ENCODE measurements at places on chromosomes 3 and 15.
A peak's percentile ranks its signal among the peaks of the same experiment; 100 is the strongest.

- DNase-seq = no peak
Observed at GRCh38 chr3:28406241-28406640, 57.6 kb upstream of the AZI2 start.

- DNase-seq = no peak
Observed at GRCh38 chr3:174002543-174002942, 605.0 kb downstream of the NLGN1 start.

- no peak for DNase-seq
Observed at GRCh38 chr3:10173095-10173925, 8.6 kb downstream of the IRAK2 start.

DNA sequence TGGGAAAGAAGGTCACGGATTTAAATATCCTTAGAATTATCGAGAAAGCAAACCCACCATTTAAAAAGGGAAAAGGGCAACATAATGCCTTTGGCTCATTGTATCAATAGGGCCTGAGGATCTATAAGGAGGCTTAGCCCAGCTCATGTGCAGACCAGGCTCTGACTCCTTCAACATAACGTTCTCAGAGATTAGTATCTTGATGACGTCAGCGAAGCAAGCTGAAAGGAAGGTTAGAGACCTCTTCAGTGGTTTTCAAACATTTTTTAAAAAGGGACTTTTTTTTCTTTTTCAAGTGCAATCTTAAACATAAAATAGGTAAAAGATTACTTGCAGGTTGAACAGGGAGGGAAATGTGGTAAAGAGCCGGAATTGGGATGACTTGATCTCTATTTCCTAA lies 463.9 kb upstream of the ADAMTS9 start:
- DNase-seq = no peak

GRCh38 chr3:58106640-58107039 lies 98.4 kb downstream of the FLNB start:
- no peak for DNase-seq

DNA sequence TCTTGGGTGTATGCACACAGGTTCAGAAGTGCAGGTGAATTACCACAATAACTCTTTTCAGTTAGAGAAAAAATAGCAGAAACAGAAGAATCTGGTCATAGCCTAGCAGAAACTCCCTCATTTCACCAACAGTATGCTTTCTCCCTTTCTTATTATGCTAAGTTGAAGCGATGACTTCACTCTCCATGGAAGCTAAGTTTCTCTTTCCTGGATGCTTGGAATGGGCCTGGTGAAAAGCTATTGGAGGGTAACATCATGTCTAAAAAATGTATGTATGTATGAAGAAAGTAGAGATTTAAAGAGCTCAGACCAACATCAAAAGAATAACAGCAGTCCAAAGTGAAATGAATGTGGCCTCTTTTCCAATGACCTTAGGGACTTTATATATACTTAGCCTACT lies 145.5 kb downstream of the TIGIT start:
- no peak for DNase-seq

DNA sequence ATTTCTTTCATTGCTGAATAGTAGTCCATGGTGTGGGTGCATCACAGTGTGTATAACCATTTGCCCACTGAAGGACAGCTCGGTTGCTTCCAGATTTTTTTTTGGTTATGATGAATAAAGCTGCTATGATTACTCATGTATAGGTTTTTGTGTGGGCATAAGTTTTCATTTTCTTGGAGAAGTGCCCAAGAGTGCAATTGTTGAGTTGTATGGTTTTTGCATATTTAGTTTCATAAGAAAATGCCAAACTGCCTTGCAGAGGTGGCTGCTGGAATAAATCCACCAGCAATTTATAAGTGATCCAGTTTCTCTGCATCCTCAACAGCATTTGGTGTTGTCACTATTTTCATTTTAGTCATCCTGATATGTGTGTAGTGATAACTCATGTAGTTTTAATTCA lies 8.4 kb upstream of the SPESP1 start:
- no peak for DNase-seq

DNA sequence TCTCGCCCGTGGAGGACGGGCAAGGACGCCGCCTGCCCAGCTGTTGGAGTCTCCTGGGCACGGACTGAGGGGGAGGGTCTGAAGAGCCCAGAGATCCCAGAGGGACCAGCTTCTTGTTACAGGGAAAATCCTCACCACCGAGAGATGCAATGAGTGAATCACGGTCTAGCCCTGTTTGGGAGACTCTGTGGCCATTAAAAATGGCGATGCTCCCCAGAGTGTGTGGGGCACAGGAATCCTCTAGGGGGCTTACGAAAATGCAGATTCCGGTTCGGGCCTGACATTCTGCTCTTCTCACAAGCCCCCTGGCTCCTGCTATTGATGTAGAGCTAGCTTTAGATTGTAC lies 35.5 kb upstream of the EPHB3 start:
- no peak for DNase-seq

DNA sequence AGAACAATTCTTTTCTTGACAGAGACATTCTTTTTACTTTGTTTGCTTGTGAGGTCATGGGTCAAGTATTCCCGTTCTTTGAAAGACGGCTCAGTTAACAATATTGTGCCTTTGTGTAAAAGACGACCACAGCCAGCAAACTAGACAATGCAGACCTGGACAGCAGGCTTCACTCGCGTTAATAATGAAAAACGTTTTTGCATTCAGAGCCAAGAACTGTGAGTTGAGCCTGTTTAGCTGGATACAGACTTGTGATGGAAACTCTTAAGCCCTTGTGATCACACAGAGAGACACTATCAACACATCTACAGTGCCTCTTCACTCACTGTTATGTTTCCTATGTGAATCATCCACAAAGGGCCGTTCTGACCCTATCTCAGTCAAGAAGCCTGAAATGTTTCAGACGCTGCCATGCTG lies 37.3 kb upstream of the CMTM7 start:
- DNase-seq = no peak

- DNase-seq = no peak
Observed at GRCh38 chr3:83063446-83063845, 1302.0 kb upstream of the GBE1 start.

DNA sequence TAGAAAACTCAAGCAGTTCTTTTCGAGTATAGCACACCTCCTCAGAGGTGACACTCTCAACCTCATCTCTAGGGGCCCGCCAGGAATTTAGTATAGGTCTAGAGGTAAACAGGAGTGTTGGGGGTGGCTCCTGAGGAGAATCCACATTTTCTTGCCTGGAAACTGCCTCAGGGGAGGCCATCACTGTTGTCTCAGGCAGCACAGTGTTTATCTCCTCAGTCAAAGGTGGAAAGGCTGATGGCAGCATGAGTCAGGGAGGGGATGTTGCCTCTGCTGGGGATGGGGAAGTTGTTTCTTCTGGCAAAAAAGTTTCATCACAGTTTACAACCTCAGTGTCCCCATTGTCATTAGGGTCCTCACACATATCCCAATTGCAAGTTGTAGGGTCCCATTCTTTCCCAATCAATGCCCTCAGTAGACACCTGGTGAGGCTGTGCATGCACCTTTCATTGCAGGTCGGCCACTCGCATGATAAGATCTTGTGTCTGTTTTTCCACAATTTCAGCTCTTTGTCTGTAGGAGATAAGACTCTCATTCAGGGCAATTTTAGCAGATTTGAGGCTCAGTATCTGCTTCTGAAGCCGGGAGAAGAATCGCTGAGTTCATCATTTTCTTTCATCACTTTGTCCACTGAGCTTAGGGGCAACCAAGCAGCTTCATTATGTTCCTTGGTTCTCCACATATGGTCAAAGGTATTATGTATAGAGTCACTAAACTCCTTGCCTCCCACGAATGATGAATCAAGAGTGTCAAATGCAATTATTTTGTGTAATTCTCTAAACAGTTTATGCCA lies 25.8 kb downstream of the NAALADL2 start:
- DNase-seq = no peak

- DNase-seq = no peak
Observed at GRCh38 chr3:29201604-29202003, 79.3 kb upstream of the RBMS3 start.

- no peak for DNase-seq
Observed at GRCh38 chr15:21267671-21268395, 172.5 kb downstream of the POTEB3 start.

GRCh38 chr15:58518626-58519025 lies 86.8 kb downstream of the LIPC start:
- peak; percentile 17 for DNase-seq

- no peak for DNase-seq
Observed at GRCh38 chr15:60614028-60614427, 135.1 kb upstream of the ICE2 start.

GRCh38 chr3:187966636-187967406 lies 187.1 kb upstream of the LPP start:
- DNase-seq = no peak

DNA sequence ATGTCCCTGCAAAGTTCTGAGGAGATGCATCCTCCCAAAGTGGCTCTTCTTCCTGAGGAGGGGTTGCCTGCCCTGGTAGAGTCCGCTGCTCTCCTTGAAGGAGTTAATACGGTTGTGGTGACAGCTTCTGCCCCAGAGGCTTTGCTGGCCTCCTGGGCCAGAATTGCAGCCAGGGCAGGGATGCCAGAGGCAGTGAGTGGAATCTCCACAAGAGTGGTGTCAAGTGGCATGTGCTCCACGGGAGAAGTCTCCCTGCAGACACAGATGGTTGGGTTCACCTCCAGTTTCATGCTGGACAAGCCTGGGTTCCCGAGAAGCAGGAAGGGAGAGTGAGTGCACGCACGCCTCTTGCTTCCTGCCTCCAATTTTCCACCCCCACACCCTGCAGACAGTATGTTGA lies 105.5 kb downstream of the SLC25A26 start:
- DNase-seq = no peak

DNA sequence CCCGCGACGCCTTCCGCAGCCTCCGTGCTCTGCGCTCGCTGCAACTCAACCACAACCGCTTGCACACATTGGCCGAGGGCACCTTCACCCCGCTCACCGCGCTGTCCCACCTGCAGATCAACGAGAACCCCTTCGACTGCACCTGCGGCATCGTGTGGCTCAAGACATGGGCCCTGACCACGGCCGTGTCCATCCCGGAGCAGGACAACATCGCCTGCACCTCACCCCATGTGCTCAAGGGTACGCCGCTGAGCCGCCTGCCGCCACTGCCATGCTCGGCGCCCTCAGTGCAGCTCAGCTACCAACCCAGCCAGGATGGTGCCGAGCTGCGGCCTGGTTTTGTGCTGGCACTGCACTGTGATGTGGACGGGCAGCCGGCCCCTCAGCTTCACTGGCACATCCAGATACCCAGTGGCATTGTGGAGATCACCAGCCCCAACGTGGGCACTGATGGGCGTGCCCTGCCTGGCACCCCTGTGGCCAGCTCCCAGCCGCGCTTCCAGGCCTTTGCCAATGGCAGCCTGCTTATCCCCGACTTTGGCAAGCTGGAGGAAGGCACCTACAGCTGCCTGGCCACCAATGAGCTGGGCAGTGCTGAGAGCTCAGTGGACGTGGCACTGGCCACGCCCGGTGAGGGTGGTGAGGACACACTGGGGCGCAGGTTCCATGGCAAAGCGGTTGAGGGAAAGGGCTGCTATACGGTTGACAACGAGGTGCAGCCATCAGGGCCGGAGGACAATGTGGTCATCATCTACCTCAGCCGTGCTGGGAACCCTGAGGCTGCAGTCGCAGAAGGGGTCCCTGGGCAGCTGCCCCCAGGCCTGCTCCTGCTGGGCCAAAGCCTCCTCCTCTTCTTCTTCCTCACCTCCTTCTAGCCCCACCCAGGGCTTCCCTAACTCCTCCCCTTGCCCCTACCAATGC lies 2.0 kb downstream of the ISLR start:
- no peak for DNase-seq

DNA sequence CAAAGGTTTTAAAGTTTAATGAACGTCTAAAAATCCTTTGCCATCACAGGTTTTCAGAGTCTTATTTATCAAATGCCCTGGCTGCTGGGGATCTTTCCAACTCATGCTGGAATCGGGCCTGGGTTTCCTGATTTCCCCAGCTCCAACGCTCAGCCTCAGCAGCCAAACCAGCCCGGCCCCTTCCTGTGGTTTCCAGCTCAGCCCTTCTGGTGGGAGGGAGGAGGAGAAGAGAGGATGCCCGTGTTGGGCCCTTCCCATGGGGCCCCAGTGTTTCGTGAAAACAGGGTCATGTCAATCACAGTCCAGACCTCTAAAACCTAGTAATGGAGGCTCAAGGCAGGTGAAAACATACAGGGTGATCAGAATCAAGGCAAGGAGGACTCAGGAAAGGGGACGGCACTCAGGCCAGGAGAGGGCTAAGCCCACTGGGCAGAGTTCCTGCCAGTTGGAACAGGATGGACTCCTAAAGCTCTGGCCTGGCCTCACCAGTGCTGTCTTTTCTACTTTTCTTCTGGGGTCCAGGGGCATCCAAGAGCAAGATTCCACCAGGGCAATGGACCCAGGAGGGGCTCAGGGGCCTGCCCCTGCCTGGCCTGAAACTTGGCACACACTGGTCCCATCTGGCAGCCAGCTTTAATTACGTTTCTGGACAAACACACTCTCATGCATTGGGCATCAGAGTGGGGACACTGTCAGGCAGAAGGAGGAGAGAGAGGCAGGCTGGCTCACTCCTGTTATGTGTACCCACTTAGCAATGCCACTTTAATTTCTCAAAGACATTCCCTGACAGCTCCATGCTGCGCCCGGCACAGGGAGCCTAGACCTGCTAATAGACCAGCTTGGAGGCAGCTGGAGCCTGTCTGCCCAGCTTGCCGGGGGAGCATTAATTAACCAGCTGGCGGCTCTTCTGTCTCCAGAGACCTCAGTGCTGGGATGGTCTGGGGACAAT lies 194.6 kb downstream of the FAM43A start:
- no peak for DNase-seq

- DNase-seq = no peak
Observed at GRCh38 chr15:35928847-35929246, 382.9 kb upstream of the DPH6 start.

GRCh38 chr3:80142714-80143113 lies 374.9 kb upstream of the ROBO1 start:
- no peak for DNase-seq

- no peak for DNase-seq
Observed at GRCh38 chr15:90618330-90619125, 88.8 kb downstream of the CRTC3 start.

GRCh38 chr3:108546247-108546646 lies 35.9 kb upstream of the MYH15 start:
- peak; percentile 6 for DNase-seq

GRCh38 chr3:78868570-78868969 lies 899.2 kb downstream of the ROBO1 start:
- no peak for DNase-seq
